ENCODE measurements at places on chromosomes 4 and X.

DNA sequence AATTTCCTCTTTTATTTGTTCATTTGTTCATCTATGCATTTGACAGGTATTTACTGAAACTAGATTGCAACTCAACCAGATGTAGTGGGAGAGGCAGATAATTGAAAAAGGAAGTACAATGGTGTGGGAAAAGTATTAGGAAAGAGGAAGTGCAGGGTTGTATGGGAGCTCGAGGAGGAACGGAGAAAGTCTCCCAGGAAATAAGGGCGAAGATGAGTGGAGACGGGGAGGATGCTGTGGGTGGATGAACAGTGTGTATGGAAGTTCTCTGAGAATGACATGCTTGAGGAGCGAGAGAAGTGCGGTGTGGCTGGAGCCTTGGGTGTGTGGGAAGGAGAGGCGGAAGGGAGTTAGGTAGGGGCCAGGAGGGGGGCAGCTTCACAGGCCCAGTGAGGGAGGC, 87.5 kb upstream of the DHX15 start:
- no peak for ATAC-seq

GRCh38 chrX:102765217-102765616, 44.7 kb downstream of the GPRASP3 start:
- peak; percentile 69 for ATAC-seq

DNA sequence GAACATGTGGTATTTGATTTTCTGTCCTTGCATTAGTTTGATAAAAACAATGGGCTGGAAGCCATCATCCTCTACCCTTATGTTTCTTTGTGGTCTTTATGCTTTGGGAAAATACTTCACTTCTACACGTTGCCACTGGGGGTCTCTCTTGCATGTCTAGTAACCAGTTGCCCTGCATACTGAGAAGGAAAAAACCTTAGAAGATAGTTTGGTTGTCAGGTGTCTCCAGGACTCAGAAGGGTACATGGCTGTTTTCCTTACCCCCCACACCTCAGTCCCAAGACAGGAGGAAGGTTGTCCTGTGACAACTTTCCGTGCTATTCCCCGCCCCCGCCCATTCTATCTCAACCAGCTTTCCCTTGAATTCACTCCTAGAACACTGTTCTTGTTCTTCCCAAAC, 62.1 kb upstream of the LANCL3 start:
- peak; percentile 88 for ATAC-seq

DNA sequence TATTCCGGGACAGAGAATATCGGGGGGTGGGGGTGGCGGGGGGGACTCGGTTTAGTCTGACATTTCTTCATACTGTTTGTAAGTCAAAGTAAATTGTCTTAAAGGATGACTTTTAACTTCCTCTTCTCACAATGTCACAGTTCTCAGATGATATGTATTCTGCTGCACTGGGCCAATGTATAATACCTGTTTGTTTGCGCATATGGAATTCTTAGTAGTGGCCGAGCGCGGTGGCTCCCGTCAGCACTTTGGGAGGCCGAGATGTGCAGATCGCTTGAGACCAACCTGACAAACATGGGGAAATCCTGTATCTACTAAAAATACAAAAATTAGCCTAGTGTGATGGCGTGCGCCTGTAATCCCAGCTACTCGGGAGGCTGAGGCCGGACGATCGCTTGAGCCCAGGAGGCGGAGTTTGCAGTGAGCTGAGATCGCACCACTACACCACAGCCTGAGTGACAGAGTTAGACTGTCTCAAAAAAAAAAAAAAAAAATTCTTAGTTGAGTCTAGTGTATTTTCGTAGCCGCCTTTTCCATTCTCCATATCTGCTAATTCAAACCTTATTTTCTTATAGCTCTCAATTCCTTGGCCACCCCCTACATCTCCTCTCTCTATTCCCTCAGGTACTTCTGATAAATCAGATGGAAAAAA, 851 bp downstream of the POLR2B start:
- ATAC-seq: no peak

- no peak for ATAC-seq
Measured at GRCh38 chr4:32988165-32988811, 2268.1 kb downstream of the PCDH7 start.

DNA sequence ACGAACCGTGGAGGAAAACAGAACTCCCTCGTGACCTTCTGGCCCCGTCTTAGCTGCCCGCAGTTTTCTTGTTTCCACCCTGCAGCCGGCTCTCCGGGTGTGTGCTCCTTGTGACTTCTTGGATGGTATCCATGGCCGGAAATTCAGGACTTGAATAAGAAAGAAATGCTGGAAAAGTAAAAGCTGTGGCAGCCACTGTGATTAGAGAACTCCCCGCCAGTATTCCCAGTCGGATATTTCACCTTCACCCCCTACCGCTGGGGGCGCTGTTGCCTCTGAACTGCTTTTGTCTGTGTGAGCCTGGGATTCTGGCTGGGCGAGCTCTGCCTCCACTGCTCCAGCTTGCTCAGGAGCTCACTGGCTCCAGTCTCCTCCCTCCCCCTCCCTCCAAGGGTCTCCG, 41.5 kb upstream of the CYP4V2 start:
- peak; percentile 46 for ATAC-seq

DNA sequence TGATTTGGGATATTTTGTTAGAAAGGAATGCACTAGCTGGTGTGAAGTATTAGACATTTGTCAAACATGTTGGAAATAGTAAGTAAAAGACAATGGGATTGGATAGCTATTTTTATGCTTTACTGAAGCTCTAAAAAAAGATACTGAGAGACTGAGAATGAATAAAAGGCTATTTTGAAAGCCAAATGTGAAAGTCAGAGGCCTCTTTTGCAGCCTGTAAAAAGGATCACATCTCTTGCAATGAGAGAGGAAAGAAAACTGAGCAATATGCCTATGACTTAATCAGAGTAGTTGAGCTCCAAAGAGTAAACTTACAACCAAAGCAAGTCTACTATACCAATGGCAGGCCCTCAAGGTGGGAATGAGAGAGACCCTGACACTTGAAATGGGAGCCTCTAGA, 212.6 kb upstream of the LCORL start:
- ATAC-seq: no peak

DNA sequence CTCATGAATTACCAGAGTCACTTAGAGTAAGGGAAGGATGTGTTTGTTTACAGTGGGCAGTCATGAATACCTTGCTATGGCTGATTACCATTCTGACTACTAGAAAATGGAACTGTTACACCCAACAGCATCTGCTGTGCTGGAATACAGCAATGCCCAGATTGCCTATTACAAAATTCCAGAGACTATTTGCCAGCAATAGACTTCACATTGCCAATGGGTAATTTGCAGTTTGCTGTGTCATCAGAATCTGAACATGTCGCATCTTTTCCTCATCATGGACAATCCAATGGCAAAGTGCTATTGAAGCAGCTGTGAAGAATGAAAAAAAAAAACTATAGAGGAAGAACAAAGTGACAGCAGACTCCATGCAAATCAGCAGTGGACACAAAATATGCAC, 356.6 kb downstream of the CXXC4 start:
- ATAC-seq: no peak

All from SK-N-SH treated with all-trans-retinoic acid at 6 μM for 48 hours (cell line).